ENCODE measurements at places on chromosomes 16 and 17. TPM values are rescaled to one million over a fixed set of nuclear protein-coding genes. Genes with fewer than 3 reads are reported as not detected.

MAF gene
- 0.40 TPM for total RNA-seq

NPB gene
- total RNA-seq, result 0.20 TPM

MTHFSD gene
- 10.5 TPM for total RNA-seq

KRT17 gene
- total RNA-seq, result 3.8 TPM

COA3 gene
- total RNA-seq, result 73.5 TPM

NME3 gene
- 58.7 TPM for total RNA-seq

- no peak for DNase-seq
Observed at GRCh38 chr17:29376667-29377270, 13.4 kb upstream of the TAOK1 start.

DNA sequence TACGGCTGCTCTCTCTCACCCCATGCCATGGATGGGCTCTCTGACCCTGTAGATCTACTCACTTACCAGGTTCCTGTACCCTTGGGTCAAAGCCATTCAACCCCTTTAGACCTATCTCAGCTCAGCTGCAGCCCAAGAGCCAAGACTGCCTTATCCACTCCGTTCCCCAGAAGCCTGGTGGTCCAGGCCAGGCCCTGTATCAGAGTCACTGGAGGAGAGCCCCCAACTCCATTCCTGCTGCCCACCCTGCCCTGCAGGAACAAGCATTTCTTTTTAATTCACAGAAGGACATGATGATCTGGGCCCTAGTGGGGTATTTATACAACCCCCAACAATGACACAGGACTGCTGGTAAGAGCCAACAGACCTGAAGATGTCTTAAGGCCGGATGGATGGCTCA, 76.8 kb downstream of the AIPL1 start:
- DNase-seq, result no peak

DNA sequence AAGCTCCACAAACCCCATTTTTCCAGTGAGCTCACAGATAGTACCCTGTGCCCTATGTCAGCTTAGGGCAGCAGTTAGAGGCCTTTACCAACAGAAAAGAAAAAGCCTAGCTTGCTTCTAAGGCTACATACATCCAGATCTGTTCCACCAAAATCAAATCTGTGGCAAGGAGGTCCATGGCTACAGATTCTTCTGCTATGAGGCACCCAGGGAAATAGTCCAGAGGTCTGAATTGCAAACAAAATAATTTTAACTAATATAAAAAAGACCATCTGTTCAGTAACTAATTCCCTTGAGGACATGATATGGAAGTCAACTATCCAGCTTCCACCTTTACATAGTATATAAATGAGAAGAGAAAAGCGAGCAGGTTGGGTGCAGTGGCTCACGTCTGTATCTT, 129.3 kb downstream of the PARN start:
- DNase-seq, result no peak

- DNase-seq, result no peak
Observed at GRCh38 chr17:71315568-71315967, 805.3 kb upstream of the SOX9 start.

- no peak for DNase-seq
Observed at GRCh38 chr16:81994485-81994884, 16.8 kb downstream of the SDR42E1 start.

- no peak for DNase-seq
Observed at GRCh38 chr17:76757256-76757655, 19.3 kb downstream of the MFSD11 start.

DNA sequence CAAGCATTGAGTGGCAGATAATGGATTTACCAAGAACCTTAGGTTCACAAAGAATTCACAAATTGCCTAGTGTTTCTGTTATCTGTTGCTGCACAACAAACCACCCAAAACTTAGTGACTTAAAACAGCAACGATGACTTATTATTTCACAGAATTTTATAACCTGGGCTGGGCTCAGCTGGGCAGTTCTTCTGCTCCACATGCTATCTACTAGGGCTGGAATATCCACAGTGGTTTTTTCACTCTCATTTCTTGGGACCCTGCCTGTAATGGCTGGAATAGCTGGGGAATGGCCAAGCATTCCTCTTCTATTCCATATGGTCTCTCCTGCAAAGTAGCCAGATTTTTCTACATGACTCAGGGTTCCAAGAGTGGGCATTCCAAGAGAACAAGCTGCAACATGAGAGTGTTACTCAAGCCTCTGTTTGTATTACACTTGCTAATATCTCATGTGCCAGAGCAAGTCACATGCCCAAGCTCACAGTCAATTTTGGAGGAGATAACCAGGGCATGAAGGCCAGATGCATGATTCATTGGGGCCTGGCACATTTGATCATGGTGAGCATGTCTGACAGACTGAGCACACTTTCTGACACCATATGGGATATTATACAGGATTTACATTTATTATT, 4.9 kb upstream of the PSMD7 start:
- no peak for DNase-seq

GRCh38 chr17:74135391-74136167, 67.9 kb upstream of the RPL38 start:
- no peak for DNase-seq

- DNase-seq, result no peak
Observed at GRCh38 chr17:79981090-79981489, 54.6 kb downstream of the TBC1D16 start.

DNA sequence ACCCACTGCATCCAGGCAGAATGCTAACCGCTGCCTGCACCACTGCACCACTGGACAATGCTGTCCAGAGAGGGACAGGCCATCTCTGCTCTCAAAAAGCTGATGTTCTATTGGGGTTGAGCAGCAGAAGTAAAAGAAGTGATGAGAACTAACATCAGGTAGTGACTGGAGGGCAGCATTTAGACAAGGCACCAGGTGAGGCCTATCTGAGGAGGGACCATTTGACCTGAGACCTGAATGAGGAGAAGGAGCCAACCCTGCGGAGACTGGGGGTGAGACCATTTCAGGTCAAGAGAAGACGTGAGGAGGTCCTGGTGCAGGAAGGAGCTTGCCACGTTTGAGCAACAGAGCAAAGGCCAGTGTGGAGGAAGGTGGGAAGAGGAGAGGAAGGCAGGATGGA, 34.0 kb downstream of the NTN1 start:
- DNase-seq, result no peak

DNA sequence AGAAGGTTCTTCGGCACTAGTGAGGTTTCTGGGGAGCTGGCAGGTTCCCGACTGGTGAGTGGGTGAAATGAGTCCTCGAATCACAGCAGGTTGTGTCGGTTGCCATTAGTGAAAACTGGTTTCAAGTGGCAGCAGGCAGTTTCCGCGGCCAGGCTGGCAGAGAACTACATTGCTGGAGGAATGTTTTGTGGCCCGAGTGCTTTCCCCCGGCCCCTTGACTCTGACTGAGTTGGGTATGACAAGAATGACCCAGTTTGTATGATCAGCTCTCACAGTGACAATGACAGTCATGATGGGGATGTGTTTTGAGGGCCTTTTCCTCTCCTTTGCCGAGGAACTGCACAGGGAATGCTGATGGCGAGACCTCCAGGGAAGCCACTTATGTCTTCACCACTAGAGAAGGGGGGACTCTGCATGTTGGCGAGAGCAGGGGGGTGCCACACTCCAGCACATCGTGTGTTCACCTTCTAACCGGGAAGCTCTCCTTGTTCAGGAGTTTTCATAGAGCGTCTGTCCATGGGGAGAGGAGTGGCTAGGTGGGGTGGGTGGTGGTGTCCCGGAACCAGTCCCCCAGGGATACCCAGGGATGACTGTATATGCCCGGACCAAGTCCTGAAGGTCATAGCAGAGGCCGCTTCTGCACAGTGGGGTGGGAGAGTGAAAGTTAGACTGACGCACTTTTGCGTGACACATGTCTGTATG, 206.0 kb upstream of the CHMP6 start:
- DNase-seq, result no peak

DNA sequence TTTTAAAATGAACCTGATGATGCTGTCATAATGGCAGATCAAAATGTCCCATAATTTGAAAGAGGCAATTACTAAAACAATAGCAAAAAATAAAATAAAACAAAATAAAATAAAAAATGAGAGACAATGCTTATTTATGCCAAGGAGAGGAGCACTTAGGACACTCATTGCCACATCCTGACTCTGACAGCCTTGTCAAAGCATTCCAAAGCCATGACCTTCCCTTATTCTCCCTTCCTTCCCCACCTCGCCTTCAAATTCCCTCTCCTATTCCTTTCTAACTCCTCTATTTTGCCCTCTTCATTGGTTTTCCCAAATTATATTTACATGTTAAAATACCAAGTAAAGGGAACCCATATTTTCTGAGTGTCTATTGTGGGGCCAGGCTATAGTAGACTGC, 220.0 kb downstream of the CDH13 start:
- DNase-seq, result no peak

GRCh38 chr17:48543107-48543853, 1.6 kb downstream of the HOXB2 start:
- no peak for DNase-seq

DNA sequence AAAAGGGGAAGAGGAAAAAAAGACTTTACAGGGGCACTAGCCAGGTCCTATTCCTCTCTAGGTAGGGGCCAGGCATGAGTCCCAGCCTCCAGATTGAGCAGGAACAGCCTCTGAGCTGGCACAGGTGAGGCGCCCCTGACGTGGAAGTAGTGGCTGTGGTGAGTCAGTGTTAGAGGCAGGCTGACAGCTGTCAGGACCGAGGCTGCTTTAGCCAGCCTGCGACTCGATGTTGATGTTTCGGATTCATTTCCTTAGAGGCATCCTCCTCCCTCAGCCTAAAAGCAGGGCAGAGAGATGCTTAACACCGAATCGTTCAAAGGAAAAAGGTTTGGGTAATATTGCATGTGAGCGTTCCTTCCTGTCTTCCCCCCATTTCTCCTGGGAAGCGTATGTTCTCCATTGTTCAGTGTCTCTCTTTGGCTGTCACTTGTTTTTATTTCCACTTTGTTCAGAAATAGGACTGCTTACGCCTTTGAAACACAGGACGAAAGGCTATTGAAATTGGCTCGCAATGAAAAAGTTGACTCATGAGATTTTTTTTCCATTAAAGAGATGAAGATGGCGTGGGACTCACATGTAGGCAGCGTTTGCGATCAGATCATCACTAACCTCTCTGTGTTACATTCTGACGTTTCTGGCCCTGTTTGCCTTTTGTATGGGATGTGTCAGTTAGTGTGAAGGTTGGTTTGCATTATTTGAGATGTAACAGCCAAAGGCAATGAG, 1.3 kb downstream of the KIAA0513 start:
- DNase-seq, result no peak

DNA sequence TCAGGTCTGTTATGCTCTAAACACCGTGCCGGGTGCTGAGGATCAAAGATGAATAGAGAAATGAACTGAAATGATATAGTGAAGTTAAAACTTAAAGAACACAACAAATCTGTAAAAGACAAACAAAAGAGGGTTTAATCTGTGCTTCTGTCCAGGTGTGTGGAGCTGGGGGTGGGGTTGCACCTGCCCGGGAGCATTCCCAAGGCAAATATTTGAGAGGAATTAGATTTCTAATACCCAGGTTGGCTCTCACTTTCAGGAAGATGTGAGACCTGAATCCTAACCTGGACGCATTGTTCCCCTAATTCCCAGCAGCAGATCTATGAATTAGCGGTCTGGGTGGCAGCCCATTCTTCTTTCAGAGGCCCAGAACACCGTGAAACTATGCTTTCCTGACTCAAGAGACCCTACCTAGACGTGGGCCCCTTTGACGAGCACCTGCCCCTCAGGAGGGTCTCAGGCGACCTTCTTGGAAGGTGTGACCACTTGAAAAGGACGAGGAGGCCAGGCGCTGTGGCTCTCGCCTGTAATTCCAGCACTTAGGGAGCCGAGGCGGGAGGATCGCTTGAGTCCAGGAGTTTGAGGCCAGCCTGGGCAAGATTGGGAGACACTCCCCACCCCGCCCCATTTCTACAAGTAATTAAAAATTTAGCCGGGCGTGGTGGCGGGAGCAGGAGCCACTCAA, 677 bp upstream of the RANGRF start:
- no peak for DNase-seq

DNA sequence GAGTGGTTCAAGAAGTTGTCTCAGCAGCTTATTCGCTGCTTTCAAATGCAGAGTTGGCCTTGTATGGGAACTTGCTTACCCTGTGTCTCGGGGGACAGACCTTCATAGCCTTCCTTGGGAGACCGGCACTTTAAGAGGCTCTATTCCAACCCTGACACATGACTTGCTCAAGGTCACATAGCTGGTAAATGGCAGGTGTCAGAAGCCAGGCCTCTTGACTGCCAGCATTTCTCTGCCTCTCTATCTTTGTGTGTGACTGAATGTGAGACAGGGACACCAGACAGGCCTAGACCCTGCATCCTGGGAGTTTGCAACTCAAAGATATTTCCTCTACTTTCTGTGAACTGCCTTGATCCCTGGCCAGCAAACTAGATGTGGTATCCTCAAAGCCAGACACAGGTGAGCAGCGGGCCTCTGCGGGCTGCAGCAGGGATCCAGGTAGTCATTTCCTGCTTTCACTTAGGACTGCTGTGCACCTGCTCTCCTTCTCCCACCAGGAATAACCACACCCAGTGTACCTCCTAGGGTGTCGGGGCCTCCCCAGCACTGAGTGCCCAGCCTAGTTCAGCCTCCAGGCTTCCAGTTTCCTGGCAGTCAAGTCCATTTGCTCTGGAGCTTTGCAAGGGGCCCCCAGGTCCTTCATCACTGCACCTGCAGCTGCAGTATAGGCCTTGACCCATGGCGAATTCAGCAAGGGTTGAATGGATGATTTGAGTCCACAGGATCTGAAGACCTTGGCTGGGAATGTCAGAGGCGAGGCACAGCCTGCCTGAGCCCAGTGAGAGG, 116.6 kb upstream of the TNRC6C start:
- no peak for DNase-seq

DNA sequence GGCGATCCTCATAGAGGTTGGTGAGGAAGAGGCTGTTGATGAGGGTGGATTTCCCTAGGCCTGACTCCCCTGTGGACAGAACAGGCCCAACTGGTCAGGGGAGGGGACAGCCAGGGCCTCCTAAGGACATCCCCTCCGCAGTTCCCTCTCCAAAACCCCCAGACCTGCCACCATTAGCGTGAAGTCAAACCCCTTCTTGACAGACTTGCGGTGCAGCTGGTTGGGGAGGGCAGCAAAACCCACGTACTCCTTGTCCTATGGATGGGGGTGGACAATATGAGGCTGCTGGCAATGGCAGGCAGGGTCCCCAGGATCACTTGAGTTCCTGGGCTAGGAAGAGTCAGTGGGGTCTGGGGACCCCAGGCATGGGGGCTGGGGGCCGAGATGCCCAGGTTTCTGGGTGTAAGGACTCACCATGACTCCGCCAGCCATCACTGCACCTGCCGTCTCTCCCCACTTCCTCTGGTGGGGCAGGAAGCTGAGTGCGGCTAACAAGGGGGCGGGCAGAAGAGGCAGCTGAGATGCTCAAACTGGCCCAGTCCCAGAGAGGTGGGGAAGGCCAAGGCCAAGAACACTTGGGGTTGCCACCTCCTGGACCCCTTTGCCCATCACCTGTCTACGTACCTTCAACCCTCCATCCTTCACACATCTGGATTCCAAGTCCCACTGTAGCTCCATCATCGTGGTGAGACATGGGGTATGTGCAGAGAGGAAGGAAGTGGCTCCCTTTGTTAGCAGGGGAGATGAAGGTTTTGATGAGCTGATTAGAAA, at the start of gene SEPTIN1:
TSS of gene SEPTIN1 (minus strand) at position 451 of the 771 bp plus-strand sequence. CDS start at position 432, 19 bp downstream.
- no peak for DNase-seq

- no peak for DNase-seq
Observed at GRCh38 chr16:12303653-12304052, 327.1 kb downstream of the SNX29 start.

GRCh38 chr16:82183004-82183397, 13.0 kb upstream of the MPHOSPH6 start:
- no peak for DNase-seq

Measured in pulmonary artery endothelial cell (primary cell).